IgD-negative memory B cell (primary cell): ENCODE measurements at places on chromosomes 2 and 18. TPM values are rescaled to one million over a fixed set of nuclear protein-coding genes. Genes with fewer than 3 reads are reported as not detected.

LRRC30 gene
- not detected for polyA plus RNA-seq

FBXO15 gene
- 0.90 TPM for polyA plus RNA-seq

PAPOLG gene
- polyA plus RNA-seq, result 16.8 TPM

HOXD3 gene
- polyA plus RNA-seq, result not detected

GTF3C2 gene
- polyA plus RNA-seq, result 38.6 TPM

PSME4 gene
- polyA plus RNA-seq, result 6.3 TPM

EML6 gene
- 3.8 TPM for polyA plus RNA-seq

DUSP2 gene
- polyA plus RNA-seq, result 55.6 TPM

SERPINB11 gene
- polyA plus RNA-seq, result not detected

PNO1 gene
- 17.9 TPM for polyA plus RNA-seq

DES gene
- polyA plus RNA-seq, result not detected

IL18R1 gene
- polyA plus RNA-seq, result 2.2 TPM

RFTN2 gene
- polyA plus RNA-seq, result not detected

TUBA3E gene
- not detected for polyA plus RNA-seq

MAP3K19 gene
- not detected for polyA plus RNA-seq

DPYSL5 gene
- not detected for polyA plus RNA-seq

ACADL gene
- not detected for polyA plus RNA-seq

SAG gene
- not detected for polyA plus RNA-seq

MAPRE2 gene
- 63.3 TPM for polyA plus RNA-seq

LMAN2L gene
- polyA plus RNA-seq, result 19.1 TPM

KCNG2 gene
- not detected for polyA plus RNA-seq

GCKR gene
- polyA plus RNA-seq, result not detected

PLCD4 gene
- polyA plus RNA-seq, result 0.40 TPM

ABCG5 gene
- not detected for polyA plus RNA-seq

MDH1B gene
- not detected for polyA plus RNA-seq

GNLY gene
- polyA plus RNA-seq, result 64.8 TPM

CTAGE1 gene
- not detected for polyA plus RNA-seq

MARCHF4 gene
- not detected for polyA plus RNA-seq

CEBPZ gene
- polyA plus RNA-seq, result 19.1 TPM

ONECUT2 gene
- not detected for polyA plus RNA-seq

ARHGEF4 gene
- polyA plus RNA-seq, result 0.24 TPM

TDRD15 gene
- polyA plus RNA-seq, result 0.34 TPM

PTPRN gene
- polyA plus RNA-seq, result not detected

RIT2 gene
- not detected for polyA plus RNA-seq

IGFBP2 gene
- polyA plus RNA-seq, result not detected

C1QL2 gene
- polyA plus RNA-seq, result not detected

PLGLB1 gene
- polyA plus RNA-seq, result 1.5 TPM

FLACC1 gene
- 0.64 TPM for polyA plus RNA-seq

DNAH6 gene
- 0.06 TPM for polyA plus RNA-seq
